ENCODE measurements at places on chromosomes 16 and 17.
A peak's percentile ranks its signal among the peaks of the same experiment; 100 is the strongest.

DNA sequence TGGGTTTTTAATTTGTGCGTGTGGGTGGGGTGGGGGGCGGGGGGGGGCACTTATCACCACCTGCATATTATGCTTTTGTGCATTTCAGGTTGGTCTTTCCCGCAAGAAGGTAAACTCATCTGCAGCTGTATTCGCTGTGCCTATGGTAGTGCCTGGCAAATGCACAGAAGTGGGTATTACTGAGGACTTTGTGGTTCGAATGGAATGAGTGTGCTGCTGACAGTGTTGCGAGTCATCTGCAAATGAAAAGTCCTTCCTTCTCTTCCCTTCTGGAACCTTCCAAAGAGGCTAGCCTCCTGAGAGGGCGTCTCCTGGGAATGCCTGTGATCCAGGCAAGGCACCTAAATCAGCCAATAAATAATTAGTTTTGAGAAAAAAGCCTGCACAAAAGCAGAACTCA is 532.9 kb downstream of the MAF start:
- no peak for DNase-seq

- peak; percentile 25 for DNase-seq
Measured at GRCh38 chr17:44807817-44808155, 22.3 kb downstream of the GJC1 start.

GRCh38 chr16:27778926-27779570 is 229.1 kb downstream of the KATNIP start:
- DNase-seq = no peak

GRCh38 chr16:23061669-23062068 is 87.6 kb downstream of the USP31 start:
- peak; percentile 19 for DNase-seq

- peak; percentile 52 for DNase-seq
Measured at GRCh38 chr17:78839235-78839761, 1.3 kb downstream of the USP36 start.

GRCh38 chr16:68707340-68708152 is 29.5 kb upstream of the CDH1 start:
- DNase-seq = peak; percentile 67

DNA sequence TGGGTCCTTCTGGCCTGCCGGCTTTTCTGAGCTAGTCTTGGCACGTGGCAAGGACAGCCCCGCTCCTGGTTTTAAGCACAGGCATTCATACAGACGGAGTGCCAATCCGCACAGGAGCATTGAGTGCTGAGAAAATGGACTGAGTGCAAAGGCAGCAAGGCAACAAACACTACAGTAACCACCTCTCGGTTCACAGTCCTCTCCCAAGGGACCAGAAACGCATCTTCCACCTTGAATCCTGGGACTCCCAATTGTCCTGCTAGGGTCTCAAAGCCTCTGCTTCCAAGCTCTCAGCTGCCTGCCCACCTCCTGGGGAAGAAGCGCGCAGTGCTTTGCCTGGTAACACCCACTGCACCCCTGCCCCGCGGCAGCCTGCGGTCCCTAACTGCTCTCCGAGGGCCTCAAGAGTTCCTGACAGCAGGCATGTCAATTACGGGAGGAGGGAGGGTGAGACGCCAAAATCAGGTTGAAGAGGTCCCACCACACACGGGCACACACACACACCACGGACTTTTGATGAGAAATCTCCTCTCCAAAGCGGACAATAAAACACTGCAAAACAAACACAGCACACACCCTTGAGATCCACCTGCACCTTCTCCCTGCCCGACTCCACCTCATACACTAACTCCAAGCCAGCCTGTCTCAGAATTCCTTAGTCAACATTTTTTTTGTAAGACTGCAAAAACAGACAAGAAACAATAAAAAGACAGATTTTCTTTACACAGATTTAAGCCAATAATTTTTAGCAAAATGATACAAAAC is 15.0 kb downstream of the SLC16A3 start:
- peak; percentile 33 for DNase-seq

GRCh38 chr16:15782573-15783365 is 74.1 kb downstream of the MYH11 start:
- no peak for DNase-seq

GRCh38 chr17:14776791-14777190 is 475.9 kb downstream of the HS3ST3B1 start:
- peak; percentile 35 for DNase-seq

GRCh38 chr17:1100382-1100781 is 79.4 kb downstream of the ABR start:
- no peak for DNase-seq

GRCh38 chr16:81723098-81723723 is 55.9 kb upstream of the PLCG2 start:
- peak; percentile 82 for DNase-seq

DNA sequence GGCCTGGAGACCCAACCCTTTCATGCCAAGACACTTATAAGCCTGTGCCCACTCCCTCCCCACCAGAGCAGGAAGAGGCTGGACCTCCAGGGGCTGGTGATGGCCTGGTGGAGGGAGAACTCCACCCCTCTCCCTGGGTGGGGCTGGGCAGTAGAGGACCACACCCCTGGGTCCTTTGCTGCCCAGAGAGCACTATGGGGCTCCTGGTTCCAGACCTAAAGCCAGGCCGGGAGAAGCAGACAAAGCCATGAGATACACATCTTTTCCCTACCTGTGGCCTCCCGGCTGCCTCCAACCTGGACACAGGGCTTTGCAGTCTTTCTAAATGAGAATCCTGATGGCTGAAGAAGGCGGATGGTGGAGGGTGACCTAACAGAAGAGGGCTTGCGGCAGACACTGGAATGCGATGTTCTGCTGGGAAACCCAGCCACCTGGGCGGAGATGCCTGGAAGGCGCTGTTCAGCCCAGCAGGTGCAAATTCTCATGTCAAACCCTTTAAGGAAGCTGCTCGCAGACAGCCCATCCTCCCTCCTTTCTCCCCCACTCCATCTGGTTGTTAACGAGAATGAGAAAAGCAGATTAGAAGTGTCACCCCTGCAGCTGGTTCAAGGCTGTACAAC is 43.9 kb upstream of the KIFC3 start:
- DNase-seq = no peak

DNA sequence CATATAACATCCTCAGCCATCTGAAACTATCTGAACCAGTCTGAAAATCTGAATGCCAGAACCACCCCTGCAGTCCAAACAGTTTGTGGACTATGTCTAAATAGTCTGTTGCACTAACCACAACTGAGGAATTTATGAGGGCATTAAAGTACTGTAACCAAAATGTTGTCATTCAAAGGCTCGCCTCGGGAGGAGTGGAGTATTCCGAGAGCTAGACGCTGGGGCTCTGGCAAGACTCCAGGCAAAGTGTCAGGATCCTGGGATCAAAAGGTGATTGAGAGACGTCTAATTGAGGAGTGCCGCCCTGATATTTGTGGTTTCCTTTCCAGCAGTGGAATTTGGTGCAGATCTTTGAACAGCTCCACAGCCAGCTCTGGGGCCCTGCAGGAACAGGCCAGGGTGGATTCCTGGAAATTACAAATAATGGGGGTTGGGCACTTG is 142.9 kb upstream of the MYOCD start:
- peak; percentile 97 for DNase-seq

DNA sequence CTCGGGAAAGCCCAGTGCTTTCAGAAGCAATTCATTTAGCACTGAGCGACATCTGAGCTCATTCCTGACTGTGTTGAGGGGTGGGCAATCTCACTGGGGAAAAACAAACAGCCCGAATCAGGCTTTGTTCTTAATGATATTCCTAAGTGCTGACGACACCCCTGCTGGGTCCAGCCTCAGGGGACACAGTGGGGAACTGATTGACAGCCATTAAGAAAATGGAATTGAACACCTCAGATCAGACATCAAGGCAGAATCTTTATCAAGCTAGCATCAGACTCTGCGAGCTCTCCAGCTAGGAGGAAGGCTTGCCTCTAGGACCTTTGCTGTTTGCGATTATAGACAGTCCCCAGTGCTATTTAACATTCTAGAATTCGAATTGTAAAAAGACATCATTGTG is 22.5 kb upstream of the LYRM9 start:
- DNase-seq = no peak

- peak; percentile 80 for DNase-seq
Measured at GRCh38 chr17:30095507-30096244, 20.9 kb upstream of the NSRP1 start.

GRCh38 chr17:1460233-1460632 is 4.2 kb upstream of the CRK start:
- DNase-seq = peak; percentile 36

DNA sequence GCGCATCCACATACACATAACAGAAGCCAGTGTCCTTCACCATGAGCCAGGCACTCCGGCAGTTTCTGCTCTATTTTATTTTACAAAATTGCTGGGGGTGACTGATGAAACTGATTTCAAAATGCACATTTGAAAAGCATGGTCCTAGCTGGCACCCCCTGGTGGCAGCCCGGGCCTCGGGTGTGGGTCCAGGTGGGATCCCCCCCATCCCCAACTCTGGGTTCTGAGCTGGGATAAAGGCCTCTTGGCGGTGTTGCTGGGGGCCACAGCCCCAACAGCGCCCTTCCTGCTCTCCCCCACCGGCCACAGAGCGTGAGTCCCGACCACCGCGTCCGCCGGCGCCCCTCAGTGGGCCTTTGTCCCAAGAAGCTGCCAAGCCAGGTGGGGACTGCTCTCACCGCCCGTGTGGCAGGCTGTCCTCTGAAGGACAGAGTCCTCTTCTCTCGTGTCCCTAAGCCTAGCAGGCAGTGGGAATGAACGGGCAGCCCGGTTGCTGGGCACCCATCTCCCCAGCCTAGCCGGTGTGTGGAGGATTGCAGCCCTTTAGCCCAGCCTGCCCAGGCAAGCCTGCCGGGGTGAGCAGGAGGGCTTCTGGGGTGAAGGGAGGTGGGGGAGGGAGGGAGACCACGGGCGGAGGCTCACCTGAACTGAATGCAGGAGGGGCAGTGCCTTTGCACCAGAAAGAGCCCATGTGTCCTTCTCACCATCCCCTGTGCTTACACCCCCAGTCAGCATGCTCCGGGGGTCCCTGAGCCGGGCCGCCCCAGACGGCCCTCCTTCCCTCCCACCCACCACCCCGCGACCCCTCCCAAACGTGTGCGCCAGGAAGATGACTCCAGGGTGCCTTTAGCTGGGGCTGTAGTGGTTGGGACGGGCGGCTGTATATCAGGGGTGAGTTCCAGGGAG is 898 bp downstream of the SNAI3 start:
- peak; percentile 56 for DNase-seq

- DNase-seq = no peak
Measured at GRCh38 chr17:61029181-61029580, 351.5 kb downstream of the BCAS3 start.

- DNase-seq = peak; percentile 59
Measured at GRCh38 chr16:2223942-2224486, 623 bp downstream of the E4F1 start.

DNA sequence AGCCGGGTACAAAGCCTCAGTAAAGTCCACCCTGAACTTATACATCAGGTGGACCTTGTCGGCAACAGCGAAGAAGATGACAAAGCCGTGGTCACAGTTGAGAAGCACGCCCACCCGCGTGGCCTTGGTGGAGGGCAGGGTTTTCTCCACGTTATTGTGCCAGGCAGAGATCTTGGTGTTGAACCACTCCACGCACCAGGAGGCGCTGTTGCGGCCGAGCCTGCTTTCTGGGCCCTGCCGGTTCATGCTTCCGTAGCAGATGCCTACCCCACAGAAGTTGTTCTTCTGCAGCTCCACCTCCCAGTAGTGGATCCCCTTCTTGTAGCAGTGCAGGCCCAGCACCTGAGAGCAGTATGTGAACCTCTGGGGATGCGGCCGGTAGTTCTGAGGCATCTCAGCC is 22.1 kb downstream of the TRIM25 start:
- no peak for DNase-seq

- no peak for DNase-seq
Measured at GRCh38 chr17:50150354-50151040, at the start of gene PPP1R9B. TSS of gene PPP1R9B (minus strand) at chr17:50150677. CDS start at chr17:50150513, 164 bp downstream.

DNA sequence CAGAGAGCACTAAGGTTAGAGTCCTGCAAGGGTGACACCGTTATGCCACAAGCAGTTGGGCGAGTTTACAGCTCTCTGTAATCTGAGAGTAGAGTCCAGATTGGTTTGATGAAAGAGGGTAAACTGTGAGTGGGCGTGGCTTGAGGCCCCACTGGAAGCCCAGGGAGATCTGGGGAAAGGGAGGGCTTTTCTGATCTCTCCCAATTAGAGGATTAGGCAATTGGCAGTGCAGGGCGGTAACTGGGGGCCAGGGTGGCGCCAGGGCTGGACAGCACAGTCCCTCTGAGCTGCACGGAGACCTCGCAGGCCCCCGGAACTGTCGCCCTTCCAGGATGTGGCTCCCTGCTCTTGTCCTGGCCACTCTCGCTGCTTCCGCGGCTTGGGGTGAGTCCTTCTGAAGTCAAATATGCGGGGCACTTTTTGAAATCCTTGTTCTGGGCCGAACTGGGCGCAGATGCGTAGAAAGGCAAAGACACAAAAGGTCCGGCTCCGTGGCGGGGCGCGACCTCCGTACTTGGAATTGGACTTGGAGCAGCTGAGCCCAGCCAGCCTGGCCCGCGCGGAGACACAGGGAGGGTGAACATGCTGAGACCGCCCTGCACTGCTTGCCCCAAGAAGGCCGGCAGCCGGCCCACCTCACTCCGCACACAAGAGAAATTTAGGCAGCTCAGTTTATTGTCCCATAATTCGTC is 72.4 kb downstream of the CES1 start:
- peak; percentile 9 for DNase-seq

DNA sequence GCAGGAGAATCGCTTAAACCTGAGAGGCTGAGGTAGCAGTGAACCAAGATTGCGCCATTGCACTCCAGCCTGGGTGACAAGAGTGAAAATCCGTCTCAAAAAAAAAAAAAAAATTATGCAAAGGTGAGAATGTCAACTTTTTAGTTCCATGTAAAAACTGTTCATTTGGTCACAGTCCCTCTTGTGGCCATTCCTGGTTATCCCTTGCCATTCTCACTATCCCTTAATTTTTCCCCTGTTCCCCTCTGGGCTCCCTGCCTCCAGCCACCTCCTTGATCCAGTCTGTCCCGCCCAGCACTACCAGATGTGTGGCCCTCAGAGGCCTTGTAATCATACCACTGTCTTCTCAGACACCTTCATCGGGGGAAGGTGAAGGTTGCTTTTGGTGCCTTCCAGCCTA is 23.4 kb downstream of the DCAF7 start:
- no peak for DNase-seq

DNA sequence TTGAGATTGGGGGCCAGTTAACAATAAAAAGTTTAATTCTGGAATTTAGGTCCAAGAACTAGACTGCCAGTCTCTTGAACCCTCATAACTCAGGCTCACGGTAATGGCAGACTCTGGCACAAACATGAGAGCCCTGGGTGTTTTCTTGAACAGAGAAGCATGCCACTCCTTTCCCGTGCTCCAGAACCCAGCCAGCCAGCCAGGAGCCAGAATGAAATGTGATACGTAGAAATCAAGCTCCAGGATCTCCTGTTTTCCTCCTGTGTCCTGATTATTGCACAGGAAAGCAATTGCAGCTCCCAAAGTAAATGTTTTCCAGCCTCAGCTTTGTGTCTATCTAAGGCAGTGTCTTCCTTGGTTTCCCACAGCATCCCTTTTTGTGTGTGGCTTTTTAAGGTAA is 46.2 kb upstream of the NOL11 start:
- no peak for DNase-seq

DNA sequence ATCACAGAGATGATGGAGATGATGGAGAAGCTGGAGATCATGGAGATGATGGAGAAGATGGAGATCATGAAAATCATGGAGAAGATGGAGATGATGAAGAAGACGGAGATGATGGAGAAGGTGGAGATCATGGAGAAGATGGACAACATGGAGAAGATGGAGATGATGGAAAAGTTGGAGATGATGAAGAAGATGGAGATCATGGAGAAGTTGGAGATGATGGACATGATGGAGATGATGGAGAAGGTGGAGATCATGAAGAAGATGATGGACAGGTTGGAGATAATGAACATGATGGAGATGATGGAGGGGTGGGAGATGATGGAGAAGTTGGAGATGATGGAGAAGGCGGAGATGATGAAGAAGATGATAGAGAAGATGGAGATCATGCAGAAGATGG is 34.5 kb downstream of the RBFOX3 start:
- DNase-seq = no peak
